Activated CD4-positive, alpha-beta T cell treated with anti-CD3 and anti-CD28 coated beads for 1 hour (primary cell): ENCODE measurements at places on chromosomes 6 and 20.

- no peak for DNase-seq
Measured at GRCh38 chr20:62584671-62585460, 57.4 kb upstream of the SLCO4A1 start.

DNA sequence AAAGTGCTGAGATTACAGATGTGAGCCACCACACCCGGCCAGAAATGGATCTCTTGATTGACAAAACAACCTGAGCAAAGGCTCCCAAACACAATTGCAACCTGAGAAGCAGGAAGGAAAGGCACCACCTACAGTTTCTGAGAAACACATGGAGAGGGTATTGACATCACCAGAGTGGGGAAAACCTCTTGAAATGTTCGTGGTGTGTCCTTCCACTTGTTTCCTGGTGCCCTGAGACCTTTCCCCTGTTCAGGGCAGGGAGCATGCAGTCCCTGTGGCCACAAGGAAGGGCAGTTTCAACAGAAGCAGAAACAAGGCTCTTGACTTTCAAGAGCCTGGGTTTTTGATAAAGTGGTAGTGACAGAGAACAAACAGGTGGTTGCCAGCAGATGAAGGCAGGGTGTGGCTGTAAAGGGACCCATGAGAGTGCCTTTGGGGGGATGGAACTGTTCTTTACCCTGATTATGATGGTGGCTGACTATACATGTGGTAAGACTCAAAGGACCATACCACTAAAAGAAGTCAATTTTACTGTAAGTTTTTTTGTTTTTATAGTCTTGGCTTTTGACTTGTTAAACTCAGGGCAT, 3.2 kb upstream of the BPIFA1 start:
- DNase-seq, result no peak

DNA sequence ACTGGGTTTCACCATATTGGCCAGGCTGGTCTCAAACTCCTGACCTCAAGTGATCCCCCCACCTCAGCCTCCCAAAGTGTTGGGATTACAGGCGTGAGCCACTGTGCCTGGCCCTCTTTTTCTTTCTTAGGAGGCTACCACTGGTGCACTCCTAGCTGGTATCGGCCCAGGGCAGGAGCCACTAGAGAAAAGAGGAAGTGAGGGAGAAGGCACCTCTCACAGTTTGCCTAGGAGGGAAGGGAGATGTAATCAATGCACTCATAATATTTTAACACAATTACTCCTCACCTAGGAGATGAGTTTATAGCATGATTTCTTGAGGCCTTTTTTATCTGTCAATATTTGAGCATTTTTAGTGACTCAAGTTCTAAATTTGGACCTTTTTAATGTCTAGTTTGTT, 189.0 kb upstream of the SOX4 start:
- DNase-seq, result no peak

DNA sequence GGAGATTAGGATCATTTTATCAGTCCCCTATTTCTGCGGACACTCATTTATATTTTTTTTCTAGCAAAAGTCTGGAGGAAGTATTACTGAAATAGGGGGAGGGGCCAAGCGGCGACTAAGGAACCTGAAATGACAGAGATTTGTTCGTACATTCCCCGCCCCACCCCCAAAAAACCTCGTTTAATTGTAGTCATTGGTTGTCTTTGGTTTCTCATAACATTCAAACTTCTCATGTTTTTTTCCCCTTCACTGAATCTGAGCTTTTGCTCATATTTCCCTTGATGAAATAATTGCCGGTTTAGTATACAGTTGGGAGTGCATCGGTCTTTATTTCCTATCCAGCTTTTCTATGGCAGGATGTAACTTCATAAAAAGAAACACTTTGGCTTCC, 768 bp upstream of the FYN start:
- DNase-seq, result peak; percentile 45

GRCh38 chr6:154931711-154932424, 63.2 kb upstream of the TIAM2 start:
- no peak for DNase-seq

DNA sequence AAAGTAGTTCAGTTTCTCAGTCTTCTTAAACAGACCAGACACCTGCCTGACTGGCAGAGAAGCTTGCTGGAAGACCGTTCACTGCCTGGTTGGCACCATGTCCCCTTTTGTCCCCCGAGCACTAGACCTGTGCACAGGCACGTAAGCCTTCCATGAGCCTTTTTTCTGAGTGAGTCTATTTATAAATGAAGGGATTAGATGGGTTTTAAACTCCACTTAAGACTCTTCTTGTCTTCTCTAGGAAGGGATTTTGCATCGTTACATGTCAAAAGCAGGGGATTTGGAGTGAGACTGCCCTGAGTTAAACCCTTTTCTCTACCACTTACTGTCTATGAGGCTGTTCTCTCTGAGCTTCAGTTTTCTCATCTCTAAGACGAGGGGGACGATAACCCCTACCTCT, 37.6 kb downstream of the STK35 start:
- DNase-seq, result no peak

GRCh38 chr6:12760226-12760625, 43.7 kb downstream of the PHACTR1 start:
- no peak for DNase-seq

DNA sequence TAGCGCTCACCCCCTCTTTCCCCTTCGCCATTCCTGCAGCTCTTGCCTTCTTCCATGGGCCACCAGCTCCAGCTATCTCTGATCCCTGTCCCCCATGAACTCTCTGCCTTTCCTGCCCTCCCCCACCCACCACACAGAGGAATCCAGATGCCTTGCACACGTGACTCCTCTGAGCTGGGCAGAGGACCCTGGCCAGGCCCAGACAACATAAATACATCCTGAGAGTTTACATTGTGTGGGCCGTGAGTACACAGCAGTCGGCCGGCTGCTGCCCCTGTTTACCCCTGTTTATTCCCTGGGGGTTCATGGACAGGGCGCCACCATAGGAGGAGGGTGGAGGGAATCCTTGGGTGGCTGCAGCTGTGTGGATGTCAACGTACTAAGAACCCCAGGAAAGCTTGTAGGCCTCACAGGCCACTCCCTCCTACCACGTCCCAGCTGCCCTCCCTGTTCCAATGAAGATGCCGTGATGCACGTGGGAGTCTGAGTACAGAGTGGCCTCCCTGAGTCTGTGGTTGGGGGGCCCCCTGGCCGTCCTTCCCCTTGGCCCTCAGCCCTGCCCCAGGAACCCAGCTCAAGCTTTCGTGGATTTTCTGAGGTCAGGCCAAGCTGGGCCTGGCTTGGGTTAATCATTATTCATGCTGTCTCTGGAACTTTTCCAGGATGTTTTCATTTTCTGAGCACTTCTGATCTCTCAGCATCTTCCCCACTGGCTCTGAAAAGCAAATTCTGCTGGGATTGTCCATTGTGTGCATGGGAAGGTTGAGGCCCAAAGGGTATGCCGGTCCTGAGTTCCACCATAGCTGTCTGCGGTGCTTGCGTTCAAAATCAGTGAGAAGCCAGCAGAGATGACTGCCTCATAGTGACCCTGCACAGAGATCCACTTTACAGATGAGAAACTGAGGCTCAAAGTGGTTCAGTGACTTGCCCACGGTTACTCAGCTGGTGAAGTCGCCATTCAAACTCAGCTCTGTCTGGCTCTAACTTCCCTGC, 136.3 kb downstream of the MRPL14 start:
- DNase-seq, result no peak

DNA sequence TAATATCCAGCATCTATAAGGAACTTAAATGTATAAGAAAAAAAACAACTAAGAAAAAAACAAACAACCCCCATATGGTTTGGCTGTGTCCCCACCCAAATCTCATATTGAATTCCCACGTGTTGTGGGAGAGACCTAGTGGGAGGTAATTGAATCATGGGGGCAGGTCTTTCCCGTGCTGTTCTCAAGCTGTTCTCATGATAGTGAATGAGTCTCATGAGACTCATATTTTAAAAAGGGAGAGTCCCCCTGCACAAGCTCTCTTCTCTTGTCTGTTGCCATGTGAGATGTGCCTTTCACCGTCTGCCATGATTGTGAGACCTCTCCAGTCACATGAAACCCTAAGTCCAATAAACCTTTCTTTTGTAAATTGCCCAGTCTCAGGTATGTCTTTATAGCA, 105.7 kb upstream of the GJE1 start:
- DNase-seq, result no peak

DNA sequence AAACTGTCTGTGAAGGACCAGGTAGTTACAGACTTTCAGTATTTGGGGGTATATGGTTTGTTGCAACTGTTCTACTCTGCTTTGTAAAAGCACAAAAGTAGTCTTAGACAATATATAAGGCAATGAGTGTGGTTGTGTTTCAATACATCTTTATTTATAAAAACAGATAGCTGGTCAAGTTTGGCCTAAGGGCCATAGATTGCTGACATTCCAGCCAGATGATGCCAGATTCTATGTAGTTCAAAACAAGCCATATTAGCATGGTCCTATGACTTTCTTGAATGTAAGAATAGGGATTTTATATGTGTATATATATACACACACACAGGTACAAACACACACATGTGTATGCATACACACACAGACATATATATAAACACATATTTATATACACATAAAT, 201.8 kb downstream of the GRIK2 start:
- DNase-seq, result no peak

DNA sequence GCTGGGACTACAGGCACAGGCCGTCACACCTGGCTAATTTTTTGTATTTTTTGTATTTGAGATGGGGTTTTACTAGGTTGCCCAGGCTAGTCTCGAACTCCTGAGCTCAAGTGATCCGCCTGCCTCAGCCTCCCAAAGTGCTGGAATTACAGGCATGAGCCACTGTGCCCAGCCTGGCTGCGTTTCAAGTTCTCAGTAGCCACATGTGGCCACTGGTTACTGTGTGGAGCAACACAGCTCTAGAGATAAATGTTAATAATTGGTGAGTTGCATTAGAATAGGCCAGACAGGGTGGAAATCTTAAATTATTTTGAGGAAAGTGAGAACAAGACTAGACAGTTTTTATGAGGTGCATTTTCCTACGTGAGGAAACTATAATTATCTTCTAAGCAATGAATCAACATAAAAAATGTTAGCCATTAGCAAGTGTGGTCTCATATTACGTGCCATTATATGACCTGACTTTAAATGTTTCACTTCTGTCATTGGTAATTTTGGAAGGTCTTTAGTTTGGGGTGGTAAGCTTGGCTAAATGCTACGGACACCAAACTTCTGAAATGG, 129.6 kb downstream of the PLEKHG1 start:
- no peak for DNase-seq

DNA sequence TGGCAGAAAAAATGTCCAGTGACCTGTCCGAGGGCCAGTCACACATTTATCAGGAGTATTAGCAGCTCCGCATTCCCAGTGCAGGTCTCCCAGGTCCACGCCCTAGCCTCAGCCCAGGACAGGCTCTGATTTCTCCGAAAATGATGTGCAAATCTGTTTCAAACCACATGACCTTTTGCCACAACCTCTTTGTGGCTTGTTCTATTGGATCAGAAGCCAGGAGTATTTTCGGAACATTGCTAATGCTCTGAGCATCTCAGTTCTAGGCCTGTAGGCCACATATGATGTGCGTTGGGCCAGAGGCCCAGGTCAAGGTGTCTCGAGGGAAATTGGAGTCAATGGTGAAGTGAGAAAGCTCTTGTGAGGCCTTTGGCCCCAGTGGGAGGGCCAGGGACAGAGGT, 40.4 kb downstream of the SNX5 start:
- DNase-seq, result no peak

DNA sequence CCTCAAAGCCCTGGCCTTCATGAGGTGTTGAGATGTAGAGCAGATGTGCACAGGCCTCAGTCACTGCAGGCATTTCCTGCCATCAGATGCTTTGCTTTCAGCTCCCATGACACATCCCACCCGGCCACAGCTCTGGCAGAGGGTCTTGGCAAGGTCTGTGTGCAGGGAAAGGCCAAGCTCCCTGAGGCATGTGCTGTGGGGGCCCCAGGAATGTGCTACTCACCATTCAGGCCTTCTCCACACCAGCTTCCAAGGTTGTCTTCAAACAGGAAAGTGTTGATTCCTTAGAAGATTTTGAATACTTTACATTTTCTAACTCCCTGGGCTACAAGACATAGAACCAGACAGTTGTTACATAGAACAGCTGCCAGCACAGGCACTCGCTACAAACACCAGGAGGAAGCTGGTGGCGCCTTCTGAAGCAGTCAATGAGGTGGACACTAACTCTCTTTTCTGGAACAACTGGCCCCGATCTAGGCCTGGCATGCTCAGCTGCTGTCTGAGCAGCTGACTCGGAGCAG, 27.8 kb downstream of the CASS4 start:
- no peak for DNase-seq

GRCh38 chr6:131460614-131461000, 112.4 kb upstream of the ARG1 start:
- DNase-seq, result no peak

DNA sequence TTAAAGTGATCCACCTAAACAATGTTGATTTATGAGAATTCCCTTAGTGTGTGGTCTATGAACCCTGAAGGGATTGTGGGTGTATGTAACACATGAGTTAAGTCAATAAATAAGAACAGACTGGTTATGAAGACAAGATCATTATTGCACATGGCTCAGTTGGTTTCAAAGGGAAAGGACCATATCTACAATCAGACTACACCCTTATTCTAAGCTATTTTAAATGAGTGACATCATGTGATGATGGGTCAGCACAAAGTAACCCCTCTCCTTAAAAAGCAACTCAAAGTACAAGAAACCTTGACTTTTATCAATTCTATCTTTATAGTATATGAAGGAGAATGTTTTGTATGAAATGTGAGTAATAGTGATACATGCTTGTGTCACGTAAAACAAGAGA, 15.3 kb upstream of the ZSCAN23 start:
- no peak for DNase-seq

- no peak for DNase-seq
Measured at GRCh38 chr6:47967843-47968242, 143.2 kb downstream of the PTCHD4 start.

- DNase-seq, result no peak
Measured at GRCh38 chr6:116385921-116386320, 15.2 kb downstream of the DSE start.

DNA sequence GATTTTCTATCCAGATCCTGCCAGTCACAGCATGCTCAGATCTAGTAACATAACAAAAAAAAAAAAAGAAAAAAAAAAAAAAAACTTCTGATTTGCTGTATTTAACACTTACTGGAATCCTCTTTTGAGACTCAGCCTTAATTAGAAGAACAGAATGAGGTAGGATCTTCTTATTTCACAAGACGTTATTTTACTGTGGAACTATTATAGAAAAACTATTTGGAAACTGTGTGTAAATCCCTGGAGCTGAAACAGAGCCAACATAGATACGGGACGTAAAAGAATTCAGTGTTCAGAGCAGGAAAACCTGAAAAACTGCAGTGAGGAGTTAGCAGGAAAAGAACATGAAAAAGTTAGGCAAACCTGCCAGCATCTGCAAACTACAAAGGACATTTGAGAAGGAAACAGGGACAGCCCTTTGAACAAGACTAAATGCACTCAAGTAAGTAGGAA, 3.4 kb upstream of the ZNF217 start:
- no peak for DNase-seq

DNA sequence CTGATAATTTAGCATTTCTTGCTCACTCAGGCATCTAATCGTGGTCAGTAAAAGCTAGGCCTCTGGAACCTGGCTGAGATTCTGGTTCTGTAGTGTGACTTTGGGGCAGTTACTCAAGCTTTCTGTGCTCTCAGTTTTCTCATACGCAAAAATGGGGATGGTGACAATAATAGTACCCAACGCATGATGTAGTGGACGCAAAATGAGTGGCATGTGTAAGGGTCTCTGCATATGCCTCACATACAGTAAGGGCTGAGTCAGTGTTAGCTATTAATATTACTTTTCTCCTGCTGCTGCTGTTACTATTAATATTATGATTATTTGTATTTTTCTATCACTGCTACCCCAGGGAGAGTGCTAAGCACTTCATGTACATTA, 686 bp downstream of the GINS1 start:
- no peak for DNase-seq
